Midbrain (tissue), 1 donor: ENCODE measurements at places on chromosomes 12 and 14.

- no peak for DNase-seq
Observed at GRCh38 chr14:61260939-61261776, 20.0 kb downstream of the TMEM30B start.

GRCh38 chr12:57418255-57418654 lies 12.6 kb downstream of the R3HDM2 start:
- DNase-seq = peak; percentile 52

GRCh38 chr12:24135158-24135850 lies 185.8 kb upstream of the SOX5 start:
- DNase-seq = no peak

DNA sequence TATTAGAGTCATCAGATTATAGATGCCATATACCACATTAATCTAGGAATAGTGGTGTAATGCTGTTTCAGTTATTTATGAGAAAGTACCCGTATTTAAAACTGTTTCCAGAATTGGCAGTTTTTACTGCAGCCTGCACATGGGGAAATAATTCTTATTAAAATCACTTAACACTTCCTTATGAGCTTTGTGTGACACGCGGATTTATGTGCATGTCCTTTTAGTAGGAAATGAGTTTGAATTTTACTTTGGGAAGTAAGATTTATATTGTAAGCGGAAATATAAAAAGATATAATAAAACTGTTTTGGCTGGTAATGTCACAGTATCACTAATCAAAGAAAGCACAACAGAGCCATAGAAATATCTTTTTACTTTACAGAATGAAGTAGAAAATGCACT lies 132.9 kb downstream of the TMEM117 start:
- no peak for DNase-seq

- DNase-seq = no peak
Observed at GRCh38 chr14:101583715-101584054, 22.4 kb downstream of the DIO3 start.

GRCh38 chr12:53856132-53856531 lies 82.5 kb upstream of the HOXC13 start:
- no peak for DNase-seq

DNA sequence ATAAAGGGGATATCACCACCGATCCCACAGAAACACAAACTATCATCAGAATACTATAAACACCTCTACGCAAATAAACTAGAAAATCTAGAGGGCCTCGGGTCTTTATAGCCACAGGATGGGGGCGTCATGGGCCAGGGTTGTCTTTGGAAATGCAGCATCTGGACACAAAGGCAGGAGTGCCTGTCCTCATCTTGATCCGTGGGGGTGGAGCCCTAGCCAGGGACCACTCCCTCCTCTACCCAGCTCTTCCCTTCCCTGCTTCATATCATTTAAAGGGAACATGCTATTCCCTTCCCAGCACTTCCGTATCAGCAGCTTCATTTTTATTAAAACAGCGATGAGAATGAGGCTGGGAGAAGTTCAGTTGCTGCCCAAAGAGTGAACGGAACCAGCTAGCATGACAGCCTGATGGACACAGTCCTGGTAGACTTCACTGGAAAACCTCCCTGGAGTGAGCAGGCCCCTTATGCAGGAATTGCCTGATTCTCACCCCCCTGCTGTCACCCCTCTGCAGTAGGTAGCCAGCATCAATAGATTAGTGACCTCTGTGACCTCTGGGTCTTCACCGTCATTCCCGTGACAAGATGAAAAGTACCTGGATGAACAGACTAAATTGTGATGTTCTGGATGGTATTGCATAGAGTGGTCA lies 251.4 kb upstream of the RGS6 start:
- DNase-seq = no peak

DNA sequence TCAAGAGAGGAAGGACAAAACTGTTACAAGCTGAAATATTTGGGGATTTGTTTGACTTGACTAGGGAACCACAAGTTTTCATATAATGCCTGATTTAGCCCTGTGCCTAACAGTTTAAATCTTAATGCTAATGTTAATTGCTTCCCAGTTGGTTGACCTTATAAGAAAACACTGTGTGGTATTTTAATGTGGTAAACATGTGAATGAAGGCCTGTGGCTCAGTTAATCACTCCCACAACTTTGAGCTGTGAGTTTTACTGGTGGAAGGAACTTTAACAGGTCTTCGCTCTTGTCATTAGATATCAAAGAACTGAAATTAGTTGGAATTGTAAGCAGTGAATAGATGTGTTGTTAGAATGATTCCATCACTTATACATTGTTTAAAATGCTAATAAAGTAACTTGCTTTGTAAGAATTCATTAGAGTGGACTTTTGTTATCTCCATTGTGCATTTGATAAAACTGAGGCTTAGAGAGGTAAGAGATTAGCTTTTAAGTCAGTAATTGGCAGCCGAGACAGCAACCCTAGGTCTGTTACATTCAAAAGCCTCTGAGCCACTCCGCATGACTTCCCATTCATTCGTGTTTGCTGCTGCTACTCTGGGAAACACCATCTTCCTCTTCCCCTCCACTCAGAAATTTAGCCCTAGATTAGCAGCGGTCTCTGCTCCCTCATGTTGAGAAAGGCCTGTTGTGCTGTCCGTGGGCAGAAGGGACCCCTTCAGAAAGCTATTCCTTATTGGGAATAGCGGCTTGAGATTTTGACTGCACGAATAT lies 1.0 kb upstream of the TBK1 start:
- peak; percentile 3 for DNase-seq

DNA sequence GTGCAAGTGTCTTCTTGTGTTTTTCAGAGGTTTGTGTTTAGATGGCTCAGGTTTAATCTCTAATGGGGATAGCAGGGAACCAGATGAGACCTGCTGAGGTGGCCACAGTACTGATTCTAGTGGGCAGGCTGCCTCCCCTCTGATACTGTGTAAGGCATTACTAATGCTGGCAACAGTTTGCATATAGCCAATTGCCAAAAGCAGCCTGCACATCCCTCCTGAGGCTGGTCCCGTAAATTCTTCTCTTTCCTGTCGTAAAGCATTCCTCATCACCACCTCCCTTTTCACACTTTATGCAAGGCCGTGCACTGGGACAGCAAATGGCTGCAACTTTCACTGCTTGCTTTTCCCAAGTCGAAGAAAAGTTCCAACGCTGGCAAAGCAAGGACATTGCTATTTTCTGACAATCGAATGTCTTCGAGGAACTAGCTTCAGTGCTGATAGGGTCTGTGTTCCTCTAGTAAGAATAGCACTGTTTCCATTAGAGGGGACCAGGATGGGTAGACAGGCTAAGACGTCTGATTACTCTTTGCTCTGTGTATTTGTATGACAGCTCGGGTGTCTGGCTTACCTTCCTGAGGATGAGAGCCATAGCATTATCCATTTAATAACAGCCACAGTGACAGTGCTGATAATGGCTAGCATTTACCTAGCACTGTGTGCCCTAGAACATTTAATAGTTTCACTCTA lies 178.2 kb upstream of the HIF1A start:
- no peak for DNase-seq

GRCh38 chr14:51396222-51396815 lies 156.3 kb downstream of the TMX1 start:
- DNase-seq = no peak

DNA sequence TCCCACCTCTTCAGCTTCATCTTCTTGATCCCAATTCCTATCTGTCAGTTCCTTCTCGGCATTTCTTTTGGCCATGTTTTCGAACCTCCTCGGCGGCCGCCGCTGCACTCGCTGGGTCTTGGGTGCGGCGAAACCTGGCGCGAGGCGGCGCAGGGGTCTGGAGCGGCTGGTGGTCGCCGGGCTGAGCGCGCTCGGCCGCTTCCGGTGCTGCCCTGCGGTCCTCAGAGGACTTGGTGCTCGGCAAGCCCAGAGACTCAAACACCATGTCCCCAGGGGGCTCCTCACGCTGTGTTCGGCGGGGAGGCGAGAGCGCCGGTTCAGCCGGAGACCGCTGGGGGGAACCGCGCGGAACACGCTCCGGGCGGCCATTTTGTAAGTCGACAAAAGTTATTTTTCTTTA lies 51.8 kb downstream of the PPP1R36 start:
- DNase-seq = no peak

DNA sequence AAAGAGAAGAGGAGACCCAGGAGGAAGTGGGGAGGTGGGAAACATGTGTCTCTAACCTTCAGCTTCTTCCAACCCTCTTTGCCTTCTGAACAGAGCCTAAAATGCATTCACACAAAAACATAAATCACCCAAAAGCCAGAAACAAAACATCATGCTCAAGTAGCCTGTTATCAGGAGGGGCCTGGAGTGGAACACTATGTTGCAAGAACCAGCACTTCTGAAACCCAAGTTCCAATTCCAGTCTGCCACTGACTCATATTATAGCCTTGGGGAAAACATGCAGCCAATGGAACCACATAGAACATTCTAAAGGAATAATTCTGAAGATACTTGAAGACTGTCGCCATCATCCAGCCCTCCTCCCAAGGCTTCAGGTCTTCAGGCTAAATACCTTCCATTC lies 169.8 kb upstream of the PLXNC1 start:
- DNase-seq = no peak

DNA sequence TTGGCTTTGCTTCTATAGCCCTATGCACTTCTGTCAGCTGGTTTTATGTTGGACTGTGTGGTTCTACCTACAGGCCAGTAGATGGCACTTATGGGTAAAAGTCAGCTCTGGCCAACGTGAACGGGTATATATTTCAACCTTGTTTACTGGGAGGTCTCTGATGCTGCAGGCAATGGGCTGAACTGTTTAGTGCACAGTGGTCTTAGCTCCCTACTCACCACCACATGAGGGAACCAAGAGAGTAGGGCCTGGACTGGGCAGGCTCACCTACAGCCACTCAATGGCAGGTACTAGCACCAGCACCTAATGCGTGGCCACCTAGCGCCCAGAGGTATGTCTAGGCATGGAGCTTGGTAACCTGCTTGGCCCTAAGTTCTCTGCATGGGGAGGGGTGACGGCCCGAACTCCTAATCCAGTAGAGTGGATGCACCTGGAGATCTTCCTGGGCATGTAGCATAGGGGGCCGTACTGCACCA lies 481.8 kb downstream of the TMEM117 start:
- no peak for DNase-seq

DNA sequence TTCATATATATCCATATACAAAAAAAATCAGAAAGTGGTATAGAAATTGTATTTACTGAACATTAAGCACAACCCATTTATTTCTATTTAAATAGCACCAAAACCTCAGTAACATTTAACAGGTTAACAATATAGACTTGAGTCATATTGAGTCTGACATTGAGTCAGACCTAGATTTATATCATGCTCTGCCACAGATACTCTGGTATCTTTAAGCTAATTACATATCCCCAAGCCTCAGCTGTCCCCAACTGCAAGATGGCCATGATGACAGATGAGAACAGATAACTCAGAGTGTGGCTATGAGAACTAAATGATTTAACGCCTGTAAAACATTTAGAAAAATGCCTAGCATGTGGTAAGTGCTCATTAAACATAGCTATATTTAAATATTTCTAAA lies 40.3 kb downstream of the IFNG start:
- no peak for DNase-seq

DNA sequence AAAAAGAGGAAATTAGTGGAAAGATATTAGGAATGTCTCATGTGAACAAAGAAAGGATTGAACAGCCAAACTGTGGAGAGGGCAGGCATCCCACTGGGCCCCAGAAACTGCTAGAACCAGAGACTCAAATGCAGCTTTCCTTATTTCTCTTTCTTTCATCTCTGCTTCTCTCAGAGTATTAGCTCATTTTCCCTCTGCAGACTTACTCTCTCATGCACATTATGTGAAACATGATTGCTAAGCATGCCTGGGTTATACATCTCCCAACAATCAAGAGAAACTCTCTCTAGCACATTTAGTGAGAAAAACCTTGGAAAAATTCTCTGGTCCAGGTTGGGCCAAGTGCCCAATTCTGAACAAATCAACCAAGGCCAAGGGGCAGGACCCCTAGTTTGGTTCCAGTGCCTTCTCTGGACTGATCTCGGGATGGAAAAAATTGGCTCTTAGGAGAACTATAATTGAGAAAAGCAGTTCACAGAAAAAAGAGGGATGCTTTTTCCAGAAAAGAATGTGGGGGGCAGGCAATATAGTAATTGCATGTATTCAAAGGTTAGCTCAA lies 313.1 kb downstream of the RAD51B start:
- no peak for DNase-seq

GRCh38 chr14:92581966-92582566 lies 68.5 kb downstream of the RIN3 start:
- no peak for DNase-seq
